ENCODE measurements at places on chromosomes 2 and 18. TPM values are rescaled to one million over a fixed set of nuclear protein-coding genes. Genes with fewer than 3 reads are reported as not detected.

- DNase-seq: no peak
Observed at GRCh38 chr2:78839259-78839658, 186.2 kb upstream of the REG3G start.

GRCh38 chr2:15797231-15797938, 143.0 kb upstream of the MYCN start:
- no peak for DNase-seq

DNA sequence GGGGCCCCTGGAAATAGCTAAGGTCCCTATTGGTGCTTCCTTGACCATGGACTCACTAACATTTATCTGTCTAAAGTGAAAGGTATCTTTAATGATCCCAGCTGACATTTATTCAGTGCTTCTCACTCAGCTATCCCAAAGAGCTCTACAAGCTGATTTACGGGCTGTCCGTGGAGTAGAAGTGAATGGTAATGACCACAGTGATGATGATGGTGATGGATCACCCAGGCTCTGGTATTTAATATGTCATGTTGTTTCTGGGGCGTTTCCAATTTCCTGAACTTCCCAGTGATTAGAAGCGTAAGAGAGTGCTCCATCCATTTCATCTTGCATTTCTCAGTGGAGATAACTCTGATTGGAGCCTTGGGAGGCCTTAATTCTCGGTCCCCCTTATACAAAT, 304.3 kb downstream of the HRH4 start:
- no peak for DNase-seq

DNA sequence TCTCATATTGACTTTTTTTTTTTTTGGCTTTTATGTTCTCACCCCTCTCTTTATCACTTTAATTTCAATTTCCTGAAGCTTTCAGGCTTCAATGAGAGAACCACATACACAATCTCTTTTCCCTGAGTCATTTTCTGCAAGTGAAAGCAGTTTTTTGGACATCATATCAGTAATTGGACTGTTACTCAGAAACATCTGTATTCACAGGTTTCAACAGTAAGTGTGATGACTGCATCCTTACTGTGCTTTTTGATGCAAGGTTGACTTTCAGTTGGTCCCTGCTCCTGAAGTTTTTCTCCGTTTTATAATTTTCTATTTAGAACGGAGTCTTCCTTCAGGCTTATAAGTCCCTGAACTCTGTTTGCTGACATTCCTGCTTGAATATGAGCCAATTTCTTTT, 70.5 kb upstream of the CCBE1 start:
- no peak for DNase-seq

- DNase-seq: no peak
Observed at GRCh38 chr2:241680827-241681599, 5.6 kb downstream of the DTYMK start.

GRCh38 chr18:48050176-48050575, 119.7 kb upstream of the SMAD2 start:
- no peak for DNase-seq

GRCh38 chr18:26696308-26696707, 148.0 kb upstream of the KCTD1 start:
- DNase-seq: no peak

DNA sequence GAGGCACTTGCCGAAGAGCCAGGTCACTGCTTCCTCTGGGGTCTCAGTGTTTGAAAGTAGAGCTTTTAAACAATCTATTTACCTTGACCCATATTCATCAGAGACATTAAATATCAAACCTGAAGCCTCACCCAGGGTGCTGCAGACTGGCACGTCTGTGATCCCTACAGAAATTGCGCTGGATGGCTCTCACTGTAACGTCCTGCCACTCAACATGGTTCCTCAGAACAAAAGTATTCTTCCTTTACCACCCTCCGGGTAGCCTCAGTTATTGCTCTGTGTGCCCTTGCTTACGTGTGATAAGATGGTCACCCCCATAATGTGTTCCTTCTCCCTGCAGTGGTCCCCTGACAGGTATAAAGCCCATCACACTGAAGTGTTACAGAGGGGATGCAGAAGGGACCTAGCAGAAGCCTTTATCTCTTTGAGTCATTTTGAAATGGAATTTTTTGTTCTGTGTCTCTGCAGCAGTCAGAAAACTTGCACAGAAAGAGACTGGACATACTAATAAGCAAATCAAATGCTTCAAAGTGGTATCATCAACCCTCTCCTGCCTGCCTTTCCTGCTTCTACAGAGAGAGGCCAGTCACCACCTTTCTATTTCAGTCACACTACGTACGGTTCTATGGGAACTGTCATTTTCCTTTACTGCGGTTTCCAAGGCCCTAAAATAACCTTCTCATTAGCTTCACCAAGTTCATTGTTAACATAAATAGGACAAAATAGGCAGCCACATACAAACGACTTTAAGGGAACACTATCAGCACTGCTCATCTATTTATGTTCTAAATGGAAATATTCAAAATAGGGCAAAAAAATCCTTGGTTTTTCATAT, 86.8 kb downstream of the METTL8 start:
- DNase-seq: no peak

Gene HSPE1
- 133 TPM for polyA plus RNA-seq

Measured in CD4-positive, CD25-positive, alpha-beta regulatory T cell (primary cell).